Cerebellum (tissue), 4 donors: ENCODE measurements at places on chromosomes 6 and 20.

- no peak for DNase-seq
These were observed 69.3 kb upstream of the STMND1 start for GRCh38 chr6:17032590-17032987.

- no peak for DNase-seq
These were observed 486.3 kb upstream of the MARCKS start for GRCh38 chr6:113370508-113371502.

GRCh38 chr6:10140136-10140535, 274.7 kb downstream of the TFAP2A start:
- no peak for DNase-seq

DNA sequence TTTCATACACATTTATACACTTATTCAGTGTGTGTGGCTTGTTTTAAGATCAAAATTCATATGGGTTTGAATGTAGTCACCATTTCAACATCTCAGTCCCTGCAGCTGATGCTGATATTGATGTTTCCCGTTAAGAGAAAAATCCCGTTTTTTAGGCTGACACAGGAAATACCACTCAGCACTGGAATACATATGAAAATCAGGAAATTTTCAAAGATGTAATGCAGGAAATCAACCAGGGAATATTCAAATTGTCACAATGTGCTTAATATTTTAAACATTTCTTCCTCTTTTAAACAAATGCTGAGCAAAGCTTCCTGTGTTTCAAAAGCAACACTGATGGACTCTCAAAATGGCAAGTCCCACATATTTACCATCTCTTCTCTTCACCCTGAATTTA, 94.5 kb upstream of the MARCKS start:
- no peak for DNase-seq

- no peak for DNase-seq
These were observed 32.8 kb downstream of the TBC1D7 start for GRCh38 chr6:13295576-13295975.

GRCh38 chr20:23087587-23088251, 1.6 kb upstream of the CD93 start:
- no peak for DNase-seq

GRCh38 chr20:34055290-34055689, 56.8 kb downstream of the EIF2S2 start:
- no peak for DNase-seq

- no peak for DNase-seq
These were observed 20.1 kb upstream of the SERINC3 start for GRCh38 chr20:44541992-44542391.

DNA sequence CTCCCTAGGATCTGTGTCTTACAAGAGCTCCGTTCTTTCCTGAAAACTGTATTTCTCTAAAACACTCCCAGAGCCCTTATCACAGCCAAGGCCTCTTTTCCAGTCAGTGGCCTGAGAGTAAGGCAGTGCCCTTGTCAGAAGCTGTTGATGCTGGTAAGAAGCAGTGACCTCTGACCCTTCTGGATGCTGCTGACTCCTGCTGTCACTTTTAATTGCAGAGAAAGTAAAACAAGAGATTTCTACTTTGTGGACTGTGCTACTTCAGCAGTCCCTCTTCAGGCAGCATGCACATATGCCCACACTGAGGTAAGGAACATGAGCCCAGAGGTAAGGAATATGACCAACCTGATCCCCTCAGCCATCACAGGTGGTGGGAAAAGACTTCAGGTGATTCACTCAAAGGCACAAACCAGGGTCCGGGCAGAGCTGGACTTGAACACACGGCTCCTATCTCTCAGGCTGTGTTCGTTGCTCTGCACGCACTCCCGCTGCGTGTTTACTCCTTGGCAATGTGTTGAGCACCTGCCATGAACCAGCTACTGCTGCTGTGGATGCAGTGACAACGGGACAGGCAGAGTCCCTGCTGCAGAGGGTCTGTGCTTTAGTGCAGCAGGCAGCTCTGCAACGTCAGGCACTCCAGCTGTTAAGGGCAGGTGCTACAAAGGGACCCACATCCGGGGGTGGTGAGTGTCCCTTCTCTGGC, 201.9 kb upstream of the CST7 start:
- DNase-seq, result no peak

DNA sequence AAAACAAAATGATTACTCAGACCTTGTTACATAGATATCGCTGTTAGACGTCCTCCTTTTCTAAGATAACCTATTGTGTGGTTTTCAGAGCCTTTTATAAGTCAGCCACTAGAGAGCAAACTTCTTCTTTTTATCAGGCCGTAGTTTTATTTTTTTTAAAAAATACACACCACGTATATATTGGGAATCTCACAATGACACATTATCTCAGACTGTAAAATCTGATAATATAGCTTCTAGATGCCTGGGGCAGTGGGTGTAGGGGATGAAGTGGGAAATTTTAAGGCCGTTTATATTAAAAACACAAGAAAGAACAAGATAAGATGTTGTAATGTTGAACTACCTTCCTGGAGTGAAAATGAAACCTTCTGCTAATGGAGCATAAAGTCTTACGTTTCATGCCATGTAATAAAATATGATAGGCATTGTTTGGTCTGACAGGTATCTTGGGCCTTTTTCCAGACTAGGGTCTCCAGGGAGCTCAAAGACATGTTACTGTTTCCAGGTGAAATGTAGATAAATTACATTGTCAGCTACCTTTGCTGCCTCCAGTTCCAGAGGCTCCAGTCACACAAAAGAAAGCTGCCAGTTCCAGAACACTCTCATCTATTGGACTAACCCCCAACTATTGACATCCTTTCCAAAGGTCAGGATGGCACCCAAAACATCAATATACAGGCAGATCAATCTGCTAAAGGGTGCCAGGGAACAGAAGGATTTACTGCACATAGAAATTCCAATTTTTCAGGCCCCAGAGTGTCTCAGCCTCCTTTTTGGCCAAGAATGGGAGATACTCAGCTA, 130.2 kb upstream of the AKIRIN2 start:
- peak; percentile 40 for DNase-seq

GRCh38 chr6:159761873-159762680, at the start of gene ACAT2:
TSS of gene ACAT2 (plus strand) at chr6:159762045. CDS start at chr6:159762088, 43 bp downstream.
- peak; percentile 99 for DNase-seq

DNA sequence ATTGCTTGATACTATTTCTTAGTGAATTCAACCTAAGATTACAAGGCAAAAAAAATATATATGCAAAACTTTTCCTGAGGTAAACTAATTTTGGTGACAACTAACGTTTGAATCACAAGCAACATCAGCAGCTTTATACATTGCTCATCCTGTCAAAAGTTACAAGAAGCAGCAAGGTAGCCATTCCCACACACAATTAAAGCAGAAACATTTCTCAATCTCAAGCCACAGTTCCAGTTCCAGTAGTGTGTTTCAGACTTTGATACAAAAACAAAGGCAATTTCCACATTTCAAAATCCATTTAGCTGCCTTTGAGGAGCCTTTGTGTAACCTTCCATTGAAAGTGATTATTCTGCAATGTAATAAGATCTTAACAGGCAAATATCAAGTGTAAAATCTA, 191.0 kb downstream of the WDR27 start:
- DNase-seq, result no peak

DNA sequence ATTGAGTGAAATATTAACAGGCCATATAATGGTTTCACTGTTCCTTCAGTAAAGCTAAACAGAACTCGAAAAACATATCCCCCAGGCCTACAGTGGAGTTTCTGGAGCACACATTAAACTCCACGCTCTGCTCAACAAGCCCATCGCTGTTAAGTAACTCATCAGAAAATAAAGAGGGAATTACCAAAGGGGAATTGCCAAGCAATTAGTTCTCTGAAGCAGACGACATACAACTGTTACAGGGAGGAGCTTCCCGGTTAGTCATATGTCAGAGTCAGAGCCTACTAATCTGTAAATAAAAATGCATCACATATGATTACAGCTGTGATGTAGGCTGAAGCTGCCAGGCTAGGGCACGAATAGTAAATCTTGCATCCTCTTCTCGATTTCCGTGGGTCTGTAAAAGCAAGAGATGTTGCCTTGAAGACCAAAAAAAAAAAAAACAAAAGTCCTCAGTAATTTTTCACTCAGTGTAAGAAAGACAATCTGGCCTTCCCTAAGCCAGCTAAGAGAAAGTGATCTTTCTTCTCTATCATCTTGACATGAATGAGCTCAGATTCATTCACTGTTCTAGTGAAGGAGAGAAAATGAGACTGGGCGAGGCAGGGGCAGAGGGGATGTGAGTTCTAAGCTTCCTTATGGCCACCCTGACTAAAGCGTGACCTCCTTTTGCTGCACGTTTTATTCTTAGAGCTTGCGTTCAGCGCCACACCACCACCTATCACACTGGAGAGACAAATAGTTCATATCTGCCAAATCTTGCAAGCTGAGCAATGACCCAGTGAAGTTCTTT, 13.8 kb downstream of the ATXN1 start:
- peak; percentile 44 for DNase-seq

GRCh38 chr20:39885975-39886649, 802.9 kb downstream of the MAFB start:
- no peak for DNase-seq

- no peak for DNase-seq
These were observed 12.1 kb upstream of the CNKSR3 start for GRCh38 chr6:154522576-154522975.

- peak; percentile 93 for DNase-seq
These were observed at the start of the genes PSMB9 and TAP1 for GRCh38 chr6:32853541-32854375. TSS of gene PSMB9 (plus strand) at chr6:32854192. CDS start at chr6:32854230, 38 bp downstream. TSS of gene TAP1 (minus strand) at chr6:32853704. CDS start at chr6:32853636, 68 bp downstream.

- DNase-seq, result no peak
These were observed 31.0 kb upstream of the PCMTD2 start for GRCh38 chr20:64224351-64225170.

DNA sequence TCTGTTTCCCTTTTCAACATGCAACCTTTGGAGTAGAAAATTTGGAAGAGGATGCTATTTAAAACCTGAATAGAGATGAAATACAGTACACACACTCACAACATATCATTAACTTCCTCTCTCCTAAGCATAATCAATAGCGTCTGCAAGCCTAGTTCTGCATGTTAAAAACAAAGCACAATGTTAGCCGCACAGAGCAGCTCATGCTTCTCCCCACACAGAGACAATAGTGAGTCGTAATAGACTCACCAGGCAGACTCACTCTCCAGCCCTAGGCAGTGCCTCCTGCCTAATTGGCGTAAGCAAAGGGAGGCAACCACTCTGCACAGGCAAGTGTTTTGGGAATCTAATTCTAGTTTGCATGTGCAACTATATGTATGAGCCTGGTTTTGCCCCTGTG, 45.8 kb upstream of the ARID1B start:
- no peak for DNase-seq

- DNase-seq, result no peak
These were observed 525.9 kb upstream of the EYS start for GRCh38 chr6:66232890-66233289.

GRCh38 chr6:74577619-74578018, 628.2 kb downstream of the COL12A1 start:
- DNase-seq, result no peak

- DNase-seq, result no peak
These were observed 21.2 kb downstream of the REV3L start for GRCh38 chr6:111461860-111462259.

DNA sequence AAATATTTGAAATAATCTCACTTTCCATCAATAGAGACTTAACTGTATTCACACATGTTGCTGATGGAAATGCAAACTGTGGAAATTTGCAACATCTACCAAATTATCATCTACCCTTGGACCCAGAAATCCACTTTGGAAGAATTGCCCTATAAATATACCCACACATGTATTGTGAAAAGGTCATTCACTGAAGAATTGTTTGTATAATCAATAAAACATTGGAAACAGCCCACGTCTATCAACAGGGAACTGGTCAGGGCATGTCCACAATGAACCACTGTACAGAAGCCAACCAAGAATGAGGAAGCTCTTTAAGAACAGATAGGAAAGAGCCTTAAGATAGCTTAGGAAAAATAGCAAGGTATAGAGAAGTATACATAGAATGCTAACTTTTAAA, 36.2 kb downstream of the PXDC1 start:
- no peak for DNase-seq

DNA sequence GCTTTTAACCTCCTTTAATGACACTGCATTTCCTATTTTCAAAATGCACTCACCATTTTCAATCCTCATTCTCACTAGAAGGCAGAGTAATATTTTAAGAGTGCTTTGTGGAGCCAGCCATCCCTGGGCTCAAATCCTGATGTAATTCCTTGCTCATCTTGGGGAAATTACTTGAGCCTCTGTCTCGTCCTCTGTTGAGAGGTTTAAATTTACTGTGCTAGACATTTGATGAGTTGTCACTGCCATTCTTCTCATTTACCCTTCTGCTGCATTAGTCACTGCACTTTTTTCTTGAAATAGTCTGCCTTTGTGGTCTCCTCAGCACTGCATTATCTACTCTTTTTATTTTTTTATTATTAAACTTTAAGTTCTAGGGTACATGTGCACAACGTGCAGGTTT, 150.0 kb upstream of the HDDC2 start:
- no peak for DNase-seq
